ENCODE measurements at places on chromosomes 7 and 10. TPM values are rescaled to one million over a fixed set of nuclear protein-coding genes. Genes with fewer than 3 reads are reported as not detected.

- H3K27ac ChIP-seq = no peak overlapping the region
- DNase-seq = no peak
- no peak overlapping the region for H3K4me3 ChIP-seq
- H3K36me3 ChIP-seq = no peaks in the 10 kb centered on the region
- H3K27me3 ChIP-seq = no peaks in the 10 kb centered on the region
These were observed 2.8 kb downstream of the CYP26C1 start for GRCh38 chr10:93063144-93063976.

DNA sequence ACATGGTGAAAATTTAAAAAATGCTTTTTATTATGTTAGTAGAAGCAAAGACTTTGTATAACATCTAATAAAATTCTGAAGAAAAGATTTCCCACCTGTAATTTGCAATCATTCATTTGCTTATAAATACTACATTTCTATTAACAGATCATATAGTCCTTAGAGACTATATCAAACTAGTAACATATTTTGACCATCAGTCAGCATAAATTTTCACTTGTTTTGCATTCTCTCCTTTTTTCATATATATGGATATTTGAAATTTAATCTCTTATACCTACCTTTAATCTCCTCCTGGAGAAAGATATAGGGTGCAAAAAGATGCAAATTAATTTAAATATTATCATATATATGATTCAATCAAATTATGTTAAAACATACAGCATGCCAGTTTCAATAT is 16.9 kb upstream of the TAS2R16 start:
- no peaks in the 10 kb centered on the region for H3K36me3 ChIP-seq
- H3K27ac ChIP-seq = no peak overlapping the region
- no peak overlapping the region for H3K4me3 ChIP-seq

GRCh38 chr7:31046723-31047122 is 5.4 kb upstream of the ADCYAP1R1 start:
- DNase-seq = no peak
- H3K27ac ChIP-seq = no peak overlapping the region
- no peak overlapping the region for H3K4me3 ChIP-seq
- no peaks in the 10 kb centered on the region for H3K36me3 ChIP-seq

GRCh38 chr7:39033885-39034624 is 56.3 kb downstream of the POU6F2 start:
- no peaks in the 10 kb centered on the region for H3K4me1 ChIP-seq
- no peak for DNase-seq
- H3K27me3 ChIP-seq = no peaks in the 10 kb centered on the region
- no peaks in the 10 kb centered on the region for H3K36me3 ChIP-seq
- no peak overlapping the region for H3K27ac ChIP-seq
- no peak overlapping the region for H3K4me3 ChIP-seq

- H3K4me3 ChIP-seq = no peak overlapping the region
- peaks cover 10% of the 10 kb centered on the region for H3K4me1 ChIP-seq
- no peak for DNase-seq
- H3K36me3 ChIP-seq = no peaks in the 10 kb centered on the region
- no peaks in the 10 kb centered on the region for H3K27me3 ChIP-seq
- peak overlapping the region; percentile 52 for H3K27ac ChIP-seq
These were observed 5.4 kb downstream of the AGBL3 start for GRCh38 chr7:134991469-134992339.

- no peaks in the 10 kb centered on the region for H3K36me3 ChIP-seq
- no peak overlapping the region for H3K27ac ChIP-seq
- no peaks in the 10 kb centered on the region for H3K27me3 ChIP-seq
- H3K4me3 ChIP-seq = no peak overlapping the region
These were observed 70.0 kb upstream of the PHYHIPL start for GRCh38 chr10:59106441-59106840.

GRCh38 chr10:116737627-116738327 is 4.6 kb downstream of the HSPA12A start:
- peaks cover 2% of the 10 kb centered on the region for H3K4me1 ChIP-seq
- no peak overlapping the region for H3K27ac ChIP-seq
- no peaks in the 10 kb centered on the region for H3K36me3 ChIP-seq
- no peaks in the 10 kb centered on the region for H3K27me3 ChIP-seq
- no peak for DNase-seq

The OR6B1 gene
- total RNA-seq = not detected

DNA sequence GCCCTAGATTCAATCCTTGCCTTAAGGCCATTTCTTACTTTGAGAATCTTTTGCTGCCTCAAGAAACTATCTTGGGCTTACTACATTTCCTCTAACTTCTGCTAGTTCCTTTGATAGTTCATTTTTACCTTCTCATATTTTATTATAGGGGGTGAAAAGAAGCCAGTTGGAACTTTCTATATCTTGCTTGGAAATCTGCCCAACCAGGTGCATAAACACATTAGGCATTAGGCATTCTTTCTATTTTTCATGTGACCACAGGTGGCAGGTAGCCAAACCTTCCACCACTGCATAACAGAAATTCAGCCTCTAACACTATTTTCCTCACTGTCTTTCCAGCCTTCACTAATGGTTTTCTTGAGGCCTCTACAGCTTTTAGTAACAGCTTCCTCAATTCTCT is 300.0 kb upstream of the SP8 start:
- H3K36me3 ChIP-seq = no peaks in the 10 kb centered on the region
- no peaks in the 10 kb centered on the region for H3K4me1 ChIP-seq
- H3K4me3 ChIP-seq = no peak overlapping the region
- H3K27ac ChIP-seq = no peak overlapping the region

The CPXM2 gene
- total RNA-seq = 169 TPM

DNA sequence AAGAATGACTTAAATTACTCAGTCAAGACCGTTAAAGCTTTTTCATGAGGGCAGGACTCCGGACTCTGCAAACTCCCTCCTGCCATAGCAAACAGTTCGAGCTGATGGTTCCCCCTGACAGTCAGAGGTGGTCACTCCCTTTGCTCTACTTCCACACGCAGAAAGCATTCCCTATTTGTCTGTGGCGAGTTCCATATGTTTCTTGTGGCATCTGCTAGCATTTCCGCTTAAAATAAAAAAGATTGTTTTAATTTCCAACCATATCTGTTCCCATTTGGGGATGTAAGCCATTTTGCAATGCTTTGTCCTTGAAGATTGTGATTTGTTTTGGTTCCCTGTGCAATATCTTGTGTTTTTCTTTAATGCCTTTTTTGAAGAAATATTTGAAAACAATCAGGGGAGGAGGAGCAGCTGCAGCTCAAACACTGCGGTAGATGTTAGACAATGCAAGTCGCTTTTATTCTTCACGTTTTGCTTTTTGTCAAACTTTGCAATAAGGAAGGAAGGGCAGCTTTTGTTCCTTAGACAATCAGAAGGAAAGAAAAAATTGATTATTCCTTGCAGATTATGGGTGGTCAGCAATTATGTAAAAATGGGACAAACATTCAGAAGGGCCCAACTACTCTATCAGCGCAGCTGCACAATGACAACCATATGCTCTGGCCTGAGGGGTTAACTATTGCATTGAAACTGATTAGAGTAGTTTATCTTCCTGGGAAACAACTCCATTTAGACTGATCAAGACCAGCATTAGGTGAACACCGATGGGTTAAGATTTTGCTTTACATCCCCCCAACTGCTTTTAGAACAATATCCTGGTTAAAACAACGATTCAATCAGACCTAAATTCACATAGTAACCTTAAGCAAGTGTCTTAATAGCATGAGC is 425.8 kb upstream of the NRP1 start:
- no peaks in the 10 kb centered on the region for H3K27me3 ChIP-seq
- no peak overlapping the region for H3K4me3 ChIP-seq
- no peak for DNase-seq
- H3K36me3 ChIP-seq = no peaks in the 10 kb centered on the region

The TMEM176A gene
- total RNA-seq = 77.7 TPM

GRCh38 chr7:36923943-36924436 is 199.7 kb upstream of the AOAH start:
- H3K4me1 ChIP-seq = no peaks in the 10 kb centered on the region
- H3K27me3 ChIP-seq = no peaks in the 10 kb centered on the region
- no peak for DNase-seq
- H3K27ac ChIP-seq = no peak overlapping the region
- H3K4me3 ChIP-seq = no peak overlapping the region

GRCh38 chr10:126908729-126909128 is 3.5 kb downstream of the DOCK1 start:
- DNase-seq = no peak
- no peaks in the 10 kb centered on the region for H3K36me3 ChIP-seq
- H3K27ac ChIP-seq = no peak overlapping the region
- no peaks in the 10 kb centered on the region for H3K27me3 ChIP-seq
- no peaks in the 10 kb centered on the region for H3K4me1 ChIP-seq

The SEMA3C gene
- 86.8 TPM for total RNA-seq

GRCh38 chr7:131774419-131775220 is 218.2 kb upstream of the PODXL start:
- H3K36me3 ChIP-seq = no peaks in the 10 kb centered on the region
- no peak for DNase-seq
- no peak overlapping the region for H3K27ac ChIP-seq
- H3K27me3 ChIP-seq = no peaks in the 10 kb centered on the region
- H3K4me3 ChIP-seq = no peak overlapping the region

The GSTK1 gene
- total RNA-seq = 75.6 TPM

GRCh38 chr10:110254467-110254866 is 47.1 kb downstream of the MXI1 start:
- H3K27me3 ChIP-seq = no peaks in the 10 kb centered on the region
- peaks cover 6% of the 10 kb centered on the region for H3K4me1 ChIP-seq
- no peak for DNase-seq
- no peak overlapping the region for H3K27ac ChIP-seq
- no peaks in the 10 kb centered on the region for H3K36me3 ChIP-seq
- H3K4me3 ChIP-seq = no peak overlapping the region

DNA sequence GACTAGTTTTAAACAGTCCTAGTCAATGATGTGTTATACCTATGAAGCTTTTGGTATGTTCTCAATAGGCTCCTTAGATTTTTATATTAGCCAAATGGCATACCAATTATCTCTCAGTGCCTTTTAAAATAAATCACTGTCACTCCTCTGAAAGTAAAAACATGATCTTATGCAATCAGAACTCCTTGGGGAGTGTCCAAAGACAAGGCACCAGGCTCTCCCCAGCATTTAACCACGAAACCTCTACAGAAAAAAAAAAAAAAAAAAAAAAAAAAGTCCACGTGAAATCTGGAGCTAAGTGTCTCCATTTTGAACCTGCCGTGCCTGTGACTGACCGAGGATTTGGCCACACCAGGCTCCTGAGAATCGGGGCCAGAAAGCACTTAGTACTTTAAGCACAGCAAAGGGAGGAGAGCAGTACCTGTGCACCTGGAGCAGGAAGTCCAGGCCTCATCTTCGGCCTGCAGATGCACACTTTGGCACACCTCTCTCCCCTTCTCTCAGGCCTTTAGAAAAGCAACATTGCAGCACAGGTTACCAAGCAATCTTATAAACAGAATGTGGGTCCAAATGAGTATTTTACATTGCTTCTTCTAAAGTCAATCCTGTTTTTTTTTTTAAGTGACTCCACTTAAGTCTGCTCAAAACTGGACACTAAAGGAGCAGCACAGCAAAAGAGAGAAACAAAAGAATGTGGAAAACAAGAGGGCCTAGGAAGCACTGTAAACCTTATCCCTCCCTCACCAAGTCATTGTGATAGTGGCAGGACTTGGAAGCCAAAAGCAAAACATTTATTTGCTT is 1.5 kb downstream of the FAM13C start:
- peak overlapping the region; percentile 44 for H3K4me3 ChIP-seq
- DNase-seq = no peak
- peaks cover 3% of the 10 kb centered on the region for H3K4me1 ChIP-seq
- no peak overlapping the region for H3K27ac ChIP-seq

GRCh38 chr10:12846718-12847117 is 154.8 kb downstream of the CCDC3 start:
- H3K27me3 ChIP-seq = no peaks in the 10 kb centered on the region
- H3K27ac ChIP-seq = no peak overlapping the region
- no peaks in the 10 kb centered on the region for H3K36me3 ChIP-seq
- H3K4me1 ChIP-seq = no peaks in the 10 kb centered on the region
- DNase-seq = no peak
- H3K4me3 ChIP-seq = no peak overlapping the region

The TNS3 gene
- total RNA-seq = 140 TPM

The PPP1R9A gene
- total RNA-seq = 7.4 TPM

DNA sequence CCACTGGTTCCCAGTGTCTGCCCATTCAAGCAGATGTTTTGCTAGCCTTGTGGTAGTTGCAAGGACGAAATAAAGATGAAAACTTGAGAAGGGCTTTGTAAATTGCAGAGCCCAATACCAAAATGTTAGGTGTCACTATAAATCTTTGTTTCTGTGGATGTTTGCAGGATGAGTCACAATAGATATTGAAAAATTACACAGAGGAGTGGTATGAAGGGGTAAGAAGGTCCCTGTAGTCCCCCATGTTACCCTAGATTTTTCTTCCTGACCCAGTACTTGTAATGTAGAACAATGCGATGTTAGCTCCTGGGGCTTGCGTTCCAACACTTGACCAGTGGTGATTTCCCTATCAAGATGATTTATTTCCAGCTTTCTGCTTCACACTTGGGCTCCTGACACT is 102.6 kb upstream of the LYZL1 start:
- no peaks in the 10 kb centered on the region for H3K36me3 ChIP-seq
- H3K27me3 ChIP-seq = no peaks in the 10 kb centered on the region
- H3K4me3 ChIP-seq = no peak overlapping the region

The PLXNA4 gene
- total RNA-seq = 22.7 TPM

The LRRC18 gene
- not detected for total RNA-seq

The CLDN3 gene
- total RNA-seq = not detected

DNA sequence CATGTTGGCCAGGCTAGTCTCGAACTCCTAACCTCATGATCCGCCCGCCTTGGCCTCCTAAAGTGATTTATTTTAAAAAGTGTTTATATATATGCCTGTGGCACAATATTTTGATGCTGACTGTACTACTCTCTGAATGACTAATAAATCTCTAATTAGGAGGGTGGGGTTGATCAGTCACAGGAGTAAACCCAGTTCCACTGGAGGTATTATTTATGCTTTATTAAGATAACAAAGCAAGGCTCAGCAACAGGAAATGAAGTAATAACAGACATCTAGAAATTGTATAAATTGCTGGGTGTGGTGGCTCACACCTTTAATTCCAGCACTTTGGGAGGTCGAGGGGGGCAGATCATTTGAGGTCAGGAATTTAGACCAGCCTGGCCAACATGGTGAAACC is 26.0 kb upstream of the MCU start:
- DNase-seq = no peak
- H3K36me3 ChIP-seq = no peaks in the 10 kb centered on the region
- H3K27ac ChIP-seq = no peak overlapping the region
- H3K27me3 ChIP-seq = no peaks in the 10 kb centered on the region
- no peaks in the 10 kb centered on the region for H3K4me1 ChIP-seq

The TFPI2 gene
- 5.9 TPM for total RNA-seq

DNA sequence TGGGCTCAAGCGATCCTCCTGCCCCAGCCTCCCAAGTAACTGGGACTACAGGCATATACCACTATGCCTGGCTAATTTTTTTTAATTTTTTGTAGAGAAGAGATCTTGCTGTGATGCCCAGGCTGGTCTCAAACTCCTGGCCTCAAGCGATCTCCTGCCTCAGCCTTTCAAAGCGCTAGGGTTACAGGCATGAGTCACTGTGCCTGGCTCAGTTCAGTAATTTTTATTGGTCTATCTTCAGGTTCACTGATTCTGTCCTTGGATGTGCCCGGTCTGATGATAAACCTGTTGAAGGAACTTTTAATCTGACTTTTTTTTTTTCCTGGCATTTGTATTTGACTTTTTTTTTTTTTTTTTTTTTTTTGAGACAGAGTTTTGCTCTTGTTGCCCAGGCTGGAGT is 40.1 kb upstream of the STRIP2 start:
- no peaks in the 10 kb centered on the region for H3K27me3 ChIP-seq
- DNase-seq = no peak

GRCh38 chr7:28623863-28624262 is 211.5 kb downstream of the CREB5 start:
- H3K36me3 ChIP-seq = no peaks in the 10 kb centered on the region
- no peak for DNase-seq
- no peaks in the 10 kb centered on the region for H3K4me1 ChIP-seq

Measured in aorta (tissue), 5 donors.